ENCODE measurements at places on chromosomes 6 and 20.

GRCh38 chr6:38567436-38567835, 72.3 kb downstream of the BTBD9 start:
- DNase-seq = no peak

- no peak for DNase-seq
Observed at GRCh38 chr6:73028893-73029450, 196.3 kb downstream of the KHDC1L start.

- no peak for DNase-seq
Observed at GRCh38 chr6:13559251-13559650, 15.2 kb upstream of the SIRT5 start.

GRCh38 chr20:37381621-37382471, 35.9 kb downstream of the SRC start:
- DNase-seq = no peak

DNA sequence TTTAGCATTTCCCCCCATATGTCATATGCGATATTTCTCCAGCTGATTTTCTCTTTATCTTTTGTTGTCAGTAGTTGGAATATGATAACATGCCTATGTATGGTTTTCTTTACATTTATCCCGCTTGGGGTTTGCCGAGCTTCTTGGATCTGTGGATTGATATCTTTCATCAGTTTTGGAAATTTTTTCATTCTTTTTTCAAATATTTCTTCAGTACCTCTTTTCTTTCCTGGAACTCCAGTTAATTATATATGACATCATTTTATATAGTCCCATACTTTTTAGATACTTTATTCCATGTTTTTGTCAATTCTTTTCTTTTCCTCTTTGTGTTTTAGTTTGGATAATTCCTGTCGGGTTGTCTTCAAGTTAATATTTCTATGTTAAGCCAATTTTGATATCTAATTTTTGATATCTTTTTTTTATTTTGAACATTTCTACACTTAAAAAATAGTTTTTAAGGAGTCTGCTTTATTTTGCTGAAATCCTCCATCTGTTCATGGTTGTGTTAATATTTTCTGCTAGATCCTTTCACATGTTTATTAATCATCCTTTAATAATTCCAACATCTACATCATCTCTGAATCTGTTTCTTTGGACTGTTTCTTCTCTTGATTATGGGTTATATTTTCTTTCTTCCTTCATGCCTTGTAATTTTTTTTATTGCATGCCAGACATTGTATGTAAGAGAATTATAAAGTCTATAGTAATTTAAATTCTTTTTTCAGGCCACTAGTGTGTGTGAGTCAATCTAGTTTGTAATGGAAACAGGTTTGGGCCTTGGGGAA, 9.5 kb downstream of the ZDHHC14 start:
- no peak for DNase-seq

- DNase-seq = no peak
Observed at GRCh38 chr20:42406826-42407225, 782.9 kb downstream of the PTPRT start.

DNA sequence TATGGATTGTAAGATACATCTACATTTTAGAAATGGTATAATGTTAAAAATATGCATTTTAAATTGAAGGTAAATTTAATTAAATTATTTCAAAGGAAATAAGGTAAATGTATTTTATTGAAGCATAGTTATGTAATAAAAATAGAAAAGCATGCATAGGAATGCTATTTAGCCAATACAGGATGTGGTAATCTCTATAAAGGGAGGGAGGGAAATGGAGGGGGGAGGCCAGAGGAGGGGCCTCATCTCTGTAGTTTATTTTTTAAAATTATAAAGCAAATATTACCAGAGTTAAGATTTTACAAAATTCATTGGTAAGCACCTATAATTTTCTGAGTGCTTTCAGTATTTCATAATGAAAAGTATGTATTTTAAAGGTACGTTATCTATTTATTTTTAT, 27.2 kb downstream of the SLC16A10 start:
- peak; percentile 33 for DNase-seq

DNA sequence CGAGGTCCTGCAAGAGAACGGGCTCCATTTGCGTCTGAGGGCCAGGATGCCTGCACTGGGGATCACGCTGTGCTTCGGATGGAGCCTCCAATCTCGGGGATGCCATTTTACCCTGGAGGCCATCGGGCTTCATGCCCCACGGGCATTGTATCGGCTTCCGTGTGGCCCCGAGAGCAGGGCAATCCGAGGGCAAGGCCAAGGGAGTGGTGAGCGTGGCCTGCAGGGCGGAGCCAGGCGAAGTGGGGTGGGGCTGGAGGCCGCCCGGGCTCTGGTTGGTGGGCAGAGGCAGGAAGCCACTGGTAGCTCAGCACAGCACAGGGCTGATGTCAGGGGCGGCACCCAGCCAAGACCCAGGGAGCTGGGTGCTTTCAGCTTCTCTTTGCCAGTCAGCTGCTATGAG, 57.5 kb upstream of the BHLHE23 start:
- DNase-seq = no peak

DNA sequence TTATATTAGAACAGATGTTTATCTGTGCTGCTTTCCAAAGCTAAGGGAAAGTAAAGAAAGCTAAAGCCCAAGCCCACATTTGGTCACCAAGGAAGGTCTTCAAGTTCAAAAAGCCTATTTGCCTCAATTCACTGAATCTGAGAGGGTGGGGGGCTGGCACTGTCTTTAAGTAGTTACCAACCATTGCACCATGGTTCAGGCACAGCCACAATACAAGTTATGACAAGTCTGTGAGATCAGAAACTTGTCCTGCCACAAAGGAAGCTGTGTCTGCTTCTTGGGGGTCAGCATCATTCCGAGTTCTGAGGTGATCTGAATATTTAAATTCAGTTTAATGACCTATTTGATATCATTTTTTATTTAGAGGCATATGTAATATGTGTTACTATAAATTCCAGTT, 78.3 kb upstream of the OPRM1 start:
- DNase-seq = no peak

- DNase-seq = no peak
Observed at GRCh38 chr20:33729101-33729500, 2.7 kb upstream of the ZNF341 start.

GRCh38 chr6:155193526-155193925, 70.3 kb upstream of the CLDN20 start:
- no peak for DNase-seq

DNA sequence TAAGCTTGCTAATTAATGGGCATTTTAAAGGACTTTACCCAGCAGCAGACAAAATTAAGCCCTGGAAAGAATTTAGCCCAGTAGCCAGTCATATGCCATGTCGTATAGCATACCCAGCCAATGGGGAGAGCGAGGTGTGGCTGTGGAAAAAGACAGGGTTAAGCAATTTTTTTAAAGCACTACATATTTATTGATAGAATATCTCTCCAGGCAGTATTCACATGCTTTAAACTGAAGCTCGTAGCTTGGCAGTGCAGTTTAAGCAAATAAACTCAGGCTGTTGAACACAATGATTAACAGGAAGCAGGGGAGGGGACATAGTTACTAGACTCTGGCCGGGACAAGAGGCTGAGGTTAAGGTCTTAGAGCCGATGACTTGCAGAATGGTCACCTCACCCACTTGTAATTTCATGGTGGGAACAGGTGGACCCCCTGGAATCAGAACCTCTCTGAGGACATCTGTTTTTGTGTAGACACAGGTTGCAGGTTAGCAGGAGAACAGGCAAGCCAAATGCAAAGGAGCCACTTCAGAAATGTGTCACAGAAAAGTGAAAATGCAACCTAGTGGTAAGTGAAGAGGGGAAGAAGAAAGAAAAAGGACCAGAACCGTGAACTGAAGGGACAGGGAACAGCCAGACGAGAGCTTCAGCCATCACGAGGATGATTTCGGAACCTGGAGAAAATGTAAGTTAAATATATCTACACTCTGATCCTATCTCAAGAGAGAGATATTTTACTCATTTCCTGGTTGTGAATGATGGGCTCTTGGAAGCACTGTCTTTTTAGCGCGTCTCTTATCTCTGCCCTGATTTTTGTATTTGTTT, 7.2 kb downstream of the GCNT2 start:
- DNase-seq = peak; percentile 35

GRCh38 chr20:1945134-1945618, 48.7 kb downstream of the PDYN start:
- peak; percentile 80 for DNase-seq

DNA sequence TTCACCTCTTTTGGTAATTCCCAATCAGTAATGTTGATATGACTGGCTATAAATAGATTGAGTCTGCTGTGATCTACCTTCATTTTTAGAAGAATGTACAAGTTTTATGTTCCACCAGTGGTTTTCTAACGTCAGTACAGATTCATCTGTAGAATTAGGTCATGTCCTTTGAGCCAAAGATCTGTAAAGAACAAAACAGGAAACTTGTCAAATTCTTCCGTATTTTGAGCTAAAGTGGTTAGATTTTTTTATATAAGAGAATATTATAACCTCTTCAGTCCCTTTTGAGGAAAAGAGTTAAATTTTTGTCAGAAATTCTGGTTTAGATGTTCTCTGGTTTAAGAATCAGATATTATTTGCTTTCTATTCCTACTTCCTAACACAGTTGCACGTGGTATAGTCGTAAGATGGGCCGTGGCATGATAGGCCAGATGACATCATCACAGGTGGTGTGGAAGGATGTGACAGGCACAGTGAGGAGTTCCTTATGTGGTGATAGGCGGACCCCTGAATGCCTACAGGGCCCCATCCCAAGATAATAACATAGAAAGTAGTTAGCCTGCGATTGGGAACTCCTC, 62.3 kb downstream of the SNX9 start:
- DNase-seq = peak; percentile 87

- DNase-seq = peak; percentile 85
Observed at GRCh38 chr20:33370291-33370690, 31.0 kb downstream of the CDK5RAP1 start.

- no peak for DNase-seq
Observed at GRCh38 chr6:20540683-20541082, 6.4 kb downstream of the CDKAL1 start.

- no peak for DNase-seq
Observed at GRCh38 chr20:10557685-10558084, 116.1 kb downstream of the JAG1 start.

GRCh38 chr6:106223300-106223930, 102.1 kb downstream of the ATG5 start:
- DNase-seq = peak; percentile 74

GRCh38 chr20:33843854-33844253, 32.7 kb downstream of the CHMP4B start:
- DNase-seq = no peak

GRCh38 chr6:42315991-42316970, 98.6 kb upstream of the MRPS10 start:
- DNase-seq = no peak

DNA sequence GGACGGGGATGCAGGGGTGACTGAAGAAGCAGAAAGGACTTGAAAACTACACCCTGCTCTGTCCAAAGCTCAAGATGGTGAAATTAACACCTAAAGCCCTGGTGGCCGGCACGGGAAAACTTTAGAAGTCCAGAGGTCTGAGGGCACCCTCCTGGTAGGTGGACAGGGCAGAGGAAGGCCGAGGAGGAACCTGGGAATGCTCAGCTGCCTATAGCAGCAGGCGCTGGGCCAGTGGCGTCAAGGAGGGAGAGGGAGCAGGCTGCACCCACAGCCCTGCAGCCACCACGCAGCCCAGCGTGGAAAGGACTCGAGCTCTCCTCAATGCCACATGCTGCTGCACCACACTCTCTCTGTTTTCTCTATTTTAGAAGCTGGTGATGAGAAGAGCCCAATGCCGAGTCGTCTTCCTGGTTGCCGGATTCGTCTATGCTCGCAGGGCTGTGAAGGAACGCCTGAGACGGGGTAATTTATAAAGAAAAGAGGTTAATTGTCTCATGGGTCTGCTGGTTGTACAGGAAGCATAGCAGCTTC, 248.3 kb upstream of the AFDN start:
- no peak for DNase-seq

- no peak for DNase-seq
Observed at GRCh38 chr6:131615275-131615674, 12.8 kb downstream of the MED23 start.

- DNase-seq = no peak
Observed at GRCh38 chr6:138535728-138536455, 36.6 kb upstream of the NHSL1 start.

- no peak for DNase-seq
Observed at GRCh38 chr6:105428342-105428957, 25.6 kb upstream of the PREP start.

GRCh38 chr6:110053395-110054240, 75.5 kb downstream of the GPR6 start:
- DNase-seq = peak; percentile 18

GRCh38 chr20:12928755-12929401, 79.9 kb upstream of the SPTLC3 start:
- no peak for DNase-seq

- no peak for DNase-seq
Observed at GRCh38 chr6:40172272-40172671, 238.0 kb upstream of the MOCS1 start.

GRCh38 chr6:41940759-41941279, 789 bp downstream of the CCND3 start:
- peak; percentile 53 for DNase-seq

- no peak for DNase-seq
Observed at GRCh38 chr6:75483136-75483952, 10.3 kb downstream of the FILIP1 start.

GRCh38 chr20:61219021-61219431, 33.0 kb upstream of the CDH4 start:
- DNase-seq = no peak

GRCh38 chr6:136499370-136499769, 50.9 kb downstream of the MAP7 start:
- DNase-seq = no peak

DNA sequence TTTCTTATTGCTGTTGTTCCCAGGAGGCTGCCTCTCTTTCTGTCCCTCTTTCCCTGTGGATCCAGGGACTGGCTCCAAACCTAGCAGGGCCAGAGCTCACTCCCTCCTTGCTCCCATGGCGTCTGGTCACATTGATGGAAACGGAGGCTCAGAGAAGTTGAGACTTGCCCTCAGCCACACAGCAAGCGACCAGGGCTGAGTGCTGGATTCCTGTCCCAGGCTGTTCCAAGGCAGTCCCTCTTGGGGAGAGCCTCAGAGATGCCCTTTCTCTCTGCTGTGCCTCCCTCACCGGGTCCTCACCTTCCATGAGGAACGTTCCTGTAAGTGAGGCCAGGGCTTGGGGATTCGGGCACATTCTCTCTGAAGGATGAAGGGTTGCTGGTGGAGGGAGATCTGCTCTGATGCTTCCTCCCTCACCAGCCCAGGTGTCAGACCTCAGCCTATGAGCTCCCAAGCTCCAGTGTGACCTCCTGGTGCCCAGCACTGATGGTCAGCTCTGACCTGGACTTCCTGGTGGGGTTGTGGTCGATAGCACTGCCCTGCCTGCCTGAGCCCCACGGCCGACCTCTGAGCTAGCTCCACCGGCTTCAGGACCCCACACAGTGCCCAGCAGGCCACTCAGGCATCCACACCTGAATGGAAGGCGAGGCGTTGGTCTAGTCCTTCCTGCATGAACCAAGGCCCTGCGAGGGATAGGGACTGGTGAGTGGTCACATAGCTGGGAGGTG, 26.8 kb downstream of the SUN5 start:
- peak; percentile 7 for DNase-seq

- no peak for DNase-seq
Observed at GRCh38 chr6:35490821-35491557, 5.9 kb downstream of the TEAD3 start.

GRCh38 chr20:7984192-7984591, 35.4 kb downstream of the TMX4 start:
- DNase-seq = no peak

Data from CD4-positive, alpha-beta T cell treated with Interleukin-4 for 1 hour (primary cell).